Caudate nucleus (tissue), 63 donors: ENCODE measurements at places on chromosomes 11 and 22.

DNA sequence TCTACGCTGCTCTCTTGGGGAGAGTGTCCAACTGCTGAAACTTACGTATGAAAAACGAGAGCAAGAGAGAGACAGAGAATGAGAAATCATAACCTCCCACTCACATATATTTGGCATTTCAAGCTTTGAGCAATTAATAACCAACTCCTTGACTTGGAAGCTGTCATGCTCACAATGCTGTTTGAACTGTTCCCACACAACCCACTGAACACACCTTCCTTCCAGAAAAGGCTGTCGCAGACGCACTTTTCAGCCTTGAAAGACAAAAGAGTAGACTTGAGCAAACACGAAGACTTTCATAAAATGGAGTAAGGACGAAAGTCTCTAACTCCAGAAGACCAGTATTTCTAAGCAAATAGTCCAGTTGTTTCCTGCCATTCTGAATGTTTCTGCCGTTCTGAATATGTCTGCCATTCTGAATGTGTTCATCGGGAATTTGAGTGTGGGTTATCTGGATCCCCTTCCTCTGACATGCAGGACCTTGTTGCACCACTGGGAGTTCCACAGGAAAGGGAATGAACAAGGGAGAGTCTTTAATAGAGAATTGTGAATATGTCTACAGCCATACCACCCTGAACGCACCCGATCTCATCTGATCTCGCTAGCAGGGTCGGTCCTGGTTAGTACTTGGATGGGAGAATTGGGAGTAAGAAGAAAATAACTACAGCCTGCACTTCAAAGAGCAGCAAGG is 86.2 kb upstream of the BARX2 start:
- peak; percentile 35 for DNase-seq

GRCh38 chr11:61897387-61898246 is 6.3 kb upstream of the FADS3 start:
- DNase-seq: peak; percentile 64

GRCh38 chr22:27919942-27920755 is 1.1 kb upstream of the PITPNB start:
- DNase-seq: no peak

DNA sequence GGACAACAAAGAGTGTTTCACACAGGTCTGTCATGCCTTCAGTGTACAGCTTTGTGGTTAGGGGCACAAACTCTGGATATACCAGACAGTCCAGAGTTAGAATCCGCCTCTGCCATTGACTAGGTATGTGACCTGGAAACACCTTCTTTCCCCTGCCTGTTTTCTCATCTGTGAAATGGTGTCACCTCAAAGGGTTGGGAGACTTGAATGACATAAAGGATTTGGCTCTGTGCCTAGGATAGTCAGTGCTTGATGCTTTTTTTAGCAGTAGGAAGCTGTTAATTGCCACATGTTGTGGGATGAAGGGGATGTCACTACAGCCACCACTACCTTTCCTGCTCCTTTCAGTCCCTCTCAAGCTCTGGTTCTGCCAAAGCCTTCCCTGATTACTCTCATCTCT is 17.4 kb upstream of the LRRC55 start:
- DNase-seq: no peak

- no peak for DNase-seq
Observed at GRCh38 chr11:4527926-4528325, 17.1 kb upstream of the OR52M1 start.

DNA sequence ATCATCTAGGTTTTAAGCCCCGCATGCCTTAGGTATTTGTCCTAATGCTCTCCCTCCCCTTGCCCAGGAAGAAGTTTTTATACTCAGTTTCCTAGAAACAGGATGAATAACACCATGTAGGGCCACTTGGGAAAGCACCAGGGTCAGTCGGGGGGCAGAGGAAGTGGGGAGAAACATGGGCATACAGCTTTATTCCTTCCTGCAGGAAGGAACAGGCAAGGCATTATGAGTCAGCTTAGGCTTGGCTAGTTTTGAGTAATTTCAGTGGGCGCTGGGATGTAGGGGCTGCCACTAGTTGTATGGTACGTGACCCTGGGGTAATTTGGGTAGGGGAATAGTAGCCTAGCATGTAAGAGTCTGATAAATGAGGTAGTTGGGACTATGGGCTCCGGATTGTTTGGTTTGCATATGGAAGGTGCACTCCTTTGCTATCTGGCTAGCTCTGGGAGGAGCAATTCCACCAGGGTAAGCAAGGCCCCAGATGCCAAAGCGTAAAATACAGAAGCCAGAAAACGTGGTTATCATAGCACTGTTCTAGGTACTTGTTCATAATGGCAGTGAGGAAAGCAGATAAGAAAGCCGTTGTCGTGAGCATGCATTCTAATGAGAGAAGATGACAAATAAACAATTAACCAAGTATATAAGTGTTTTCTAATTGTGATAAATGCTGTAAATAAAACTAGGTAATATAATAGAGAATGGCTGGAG is 24.8 kb downstream of the ACER3 start:
- no peak for DNase-seq

DNA sequence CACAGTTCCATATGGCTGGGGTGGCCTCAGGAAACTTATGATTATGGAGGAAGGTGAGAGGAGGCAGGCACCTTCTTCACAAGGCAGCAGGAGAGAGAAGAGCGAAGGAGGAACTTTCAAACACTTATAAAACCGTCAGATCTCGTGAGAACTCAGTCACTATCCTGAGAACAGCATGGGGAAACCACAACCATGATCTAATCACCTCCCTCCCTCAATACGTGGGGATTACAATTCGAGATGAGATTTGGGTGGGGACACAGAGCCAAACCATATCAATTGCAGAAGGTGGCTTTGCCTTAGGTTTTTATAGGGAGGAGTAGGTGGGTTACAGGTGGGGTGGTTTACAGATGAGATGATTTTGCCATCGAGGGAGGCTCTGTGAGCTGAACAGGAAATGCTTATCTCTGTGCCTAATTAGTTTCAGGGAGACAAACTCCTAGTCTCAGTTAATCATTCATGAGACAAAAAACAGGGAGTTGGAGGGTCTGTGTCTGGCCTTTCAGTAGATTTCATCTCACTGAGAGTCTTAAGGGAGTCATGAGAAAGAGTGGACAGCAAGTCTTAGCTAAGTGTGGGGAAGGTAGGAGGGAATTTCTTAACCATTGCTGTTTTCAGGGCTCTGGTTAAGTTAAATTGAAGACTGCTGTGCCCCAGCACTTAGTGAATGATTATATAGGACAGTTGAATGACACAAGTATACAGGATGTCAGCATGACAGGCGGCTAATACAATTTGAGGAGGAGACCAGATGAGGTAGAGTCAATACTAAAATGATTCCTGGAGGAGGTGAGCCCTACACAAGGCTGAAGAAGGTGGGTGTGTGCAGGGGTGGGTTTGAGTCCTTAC is 47.7 kb downstream of the CWC15 start:
- no peak for DNase-seq

DNA sequence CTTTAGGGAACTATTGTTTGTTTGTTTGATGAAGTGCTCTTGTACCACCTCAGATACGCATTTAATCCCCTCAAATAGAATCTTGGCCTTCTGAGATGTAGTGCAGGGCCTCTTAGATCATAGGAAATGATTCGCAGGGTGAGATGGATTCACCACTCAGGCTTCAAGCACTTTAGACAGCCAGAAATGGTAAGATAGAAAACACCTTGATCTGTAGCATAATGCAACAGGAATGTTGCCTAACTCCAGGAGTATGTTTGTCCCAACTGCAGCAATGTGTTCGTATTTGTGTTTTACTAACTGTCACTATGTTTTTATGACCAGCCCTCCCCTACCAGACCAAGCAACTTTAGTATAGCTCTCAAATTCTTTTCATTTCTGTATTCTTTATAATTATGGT is 761.2 kb downstream of the NELL1 start:
- no peak for DNase-seq

- no peak for DNase-seq
Observed at GRCh38 chr11:7576726-7577290, 63.0 kb downstream of the PPFIBP2 start.

DNA sequence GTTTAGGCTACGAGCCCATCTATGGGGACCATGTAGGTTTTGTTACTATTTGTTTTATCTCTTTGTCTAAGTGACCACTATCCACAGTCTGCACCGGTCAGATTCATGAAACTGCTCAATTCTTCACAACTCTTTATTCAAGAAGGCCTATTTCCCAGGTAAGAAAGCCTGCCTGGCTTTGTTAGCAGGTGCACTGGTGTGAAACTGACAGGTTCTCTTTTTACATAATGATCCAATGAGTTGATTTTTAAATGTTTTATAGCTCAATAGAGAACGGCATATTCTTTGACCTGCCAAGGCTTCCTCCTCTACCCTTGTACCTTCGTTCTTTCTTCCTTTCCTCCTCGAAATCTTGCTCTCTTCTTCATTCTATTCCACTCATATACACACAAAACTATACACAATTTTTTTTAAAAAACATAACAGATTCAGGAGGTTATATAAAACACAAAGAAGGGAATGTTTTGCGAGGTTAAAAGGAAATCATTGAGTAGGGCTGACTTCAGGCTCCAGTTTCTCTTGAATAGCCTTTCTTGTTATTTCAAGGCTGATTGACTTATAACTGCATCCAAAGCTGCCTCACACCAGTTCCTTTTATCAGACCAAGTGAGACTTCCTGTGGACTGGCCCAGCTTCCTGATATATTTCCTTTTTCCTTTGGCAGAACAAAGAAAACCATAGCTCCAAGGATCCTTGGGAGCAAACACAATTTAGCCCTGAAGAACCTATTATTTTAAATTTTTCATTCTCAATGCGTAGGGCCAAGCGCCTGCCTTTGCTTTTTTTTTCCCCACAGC is 11.4 kb downstream of the FLI1 start:
- DNase-seq: no peak

DNA sequence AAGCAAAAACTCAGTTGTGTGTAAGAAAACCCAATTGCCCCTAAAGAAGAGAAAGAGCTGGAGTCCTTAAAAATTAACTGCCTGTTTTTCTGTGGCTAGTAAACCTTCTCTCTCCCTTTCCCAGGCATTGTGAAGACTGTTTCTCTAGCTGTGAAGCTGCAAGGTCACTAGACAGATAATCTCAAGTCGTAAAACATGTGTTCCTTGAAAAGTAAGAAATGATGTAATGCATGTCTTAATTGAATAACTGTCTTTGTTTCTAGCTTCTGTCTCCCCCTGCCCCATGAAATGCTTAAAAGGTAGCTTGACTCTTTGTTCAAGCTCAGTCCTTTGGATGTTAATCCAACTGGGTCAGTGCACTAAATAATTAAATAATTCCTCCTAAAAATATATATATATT is 29.5 kb upstream of the FAM181B start:
- no peak for DNase-seq

DNA sequence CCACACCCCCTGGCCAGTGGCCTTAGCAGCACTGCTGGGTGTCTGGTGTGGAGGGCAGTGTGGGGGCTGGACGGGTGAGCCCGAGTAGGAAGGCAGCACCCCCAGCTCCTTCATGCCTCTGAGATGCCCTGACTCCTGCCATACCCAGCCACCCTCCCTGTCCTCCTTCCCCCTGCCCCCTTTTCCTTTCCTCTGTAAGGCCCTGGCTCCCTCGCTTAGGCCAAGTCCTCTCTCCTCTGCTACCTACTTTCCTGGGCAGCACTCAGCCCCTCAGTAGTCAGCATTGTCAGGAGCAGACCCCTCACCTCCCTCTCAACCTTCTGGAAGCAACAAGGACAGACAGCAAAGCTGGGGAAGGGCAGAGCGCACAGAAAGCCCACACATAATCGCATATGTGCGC is 48.0 kb downstream of the BUD13 start:
- no peak for DNase-seq

GRCh38 chr11:117960406-117960805 is 25.8 kb upstream of the IL10RA start:
- no peak for DNase-seq
